ENCODE measurements at places on chromosomes 1 and 21. TPM values are rescaled to one million over a fixed set of nuclear protein-coding genes. Genes with fewer than 3 reads are reported as not detected.

Gene AIM2
- 0.80 TPM for polyA plus RNA-seq

Gene KIAA1614
- polyA plus RNA-seq = 8.3 TPM

Gene NES
- polyA plus RNA-seq = 12.7 TPM

Gene GNG4
- polyA plus RNA-seq = 280 TPM

Gene ZSWIM5
- polyA plus RNA-seq = 7.7 TPM

Gene NUF2
- 11.3 TPM for polyA plus RNA-seq

Gene ANKRD65
- polyA plus RNA-seq = 54.3 TPM

Gene ZBTB7B
- 25.7 TPM for polyA plus RNA-seq

Gene CFHR4
- polyA plus RNA-seq = not detected

Gene KRTAP19-3
- polyA plus RNA-seq = not detected

Gene PLA2G2D
- not detected for polyA plus RNA-seq

Gene GLIS1
- 0.44 TPM for polyA plus RNA-seq

Gene ALX3
- 19.3 TPM for polyA plus RNA-seq

Data from brain (organoid and tissue), 16 donors.